ENCODE measurements at places on chromosomes 7 and 10.

DNA sequence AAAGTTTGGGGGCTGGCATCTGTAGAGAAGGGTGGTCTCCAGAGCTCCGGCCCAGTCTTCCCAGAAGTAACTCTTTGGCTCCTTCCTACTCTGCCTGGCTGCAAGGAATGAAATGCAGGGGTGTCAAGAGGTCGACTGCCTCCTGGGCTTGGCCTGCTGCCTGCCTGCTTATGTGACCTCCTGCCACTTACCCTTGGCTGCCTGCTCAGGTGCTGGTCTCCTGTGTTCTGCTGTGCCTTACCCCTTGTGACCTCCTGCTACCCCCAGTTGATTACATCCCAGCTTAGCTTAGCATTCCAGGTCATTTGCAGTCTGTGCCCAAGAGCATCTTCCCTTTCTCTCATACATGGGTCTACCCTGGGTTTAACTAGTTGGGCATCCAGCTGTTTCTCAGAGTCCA, 180.2 kb downstream of the PTPN20 start:
- no peak for DNase-seq

DNA sequence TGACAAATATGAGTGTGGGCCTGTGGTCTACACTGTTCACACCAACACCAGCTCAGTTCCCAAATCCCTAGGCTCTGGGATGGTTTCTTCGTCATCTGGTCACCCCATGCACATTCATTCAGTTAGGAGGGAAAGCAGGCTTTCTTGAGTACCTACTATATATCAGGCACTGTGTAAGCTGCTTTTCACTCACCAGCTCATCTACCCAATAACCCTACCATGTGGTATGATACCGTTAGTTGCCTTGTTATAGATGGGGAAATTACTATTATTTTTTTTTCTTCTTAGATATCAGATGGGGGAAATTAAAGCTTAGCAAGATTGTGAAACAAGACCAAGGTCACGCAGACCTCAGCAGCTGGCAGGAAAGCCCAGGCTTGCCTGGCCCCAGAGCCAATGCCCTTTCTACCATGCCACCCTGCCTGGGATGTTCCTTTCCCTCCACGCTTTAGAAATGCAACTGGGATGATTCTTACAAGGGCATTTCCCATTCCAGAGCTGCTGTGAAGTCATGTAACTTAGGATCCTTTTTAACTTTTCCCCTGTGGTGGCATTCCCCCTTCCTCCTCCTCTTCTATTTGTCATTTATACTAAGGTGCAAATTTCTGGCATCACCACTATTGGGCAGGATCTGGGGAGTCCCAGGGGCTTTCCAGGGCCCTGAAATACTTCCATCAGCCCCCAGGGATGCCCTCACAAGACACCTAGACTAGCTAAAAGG, 93.1 kb upstream of the EFCAB10 start:
- no peak for DNase-seq

GRCh38 chr7:147411096-147411495, 1179.5 kb upstream of the C7orf33 start:
- no peak for DNase-seq

DNA sequence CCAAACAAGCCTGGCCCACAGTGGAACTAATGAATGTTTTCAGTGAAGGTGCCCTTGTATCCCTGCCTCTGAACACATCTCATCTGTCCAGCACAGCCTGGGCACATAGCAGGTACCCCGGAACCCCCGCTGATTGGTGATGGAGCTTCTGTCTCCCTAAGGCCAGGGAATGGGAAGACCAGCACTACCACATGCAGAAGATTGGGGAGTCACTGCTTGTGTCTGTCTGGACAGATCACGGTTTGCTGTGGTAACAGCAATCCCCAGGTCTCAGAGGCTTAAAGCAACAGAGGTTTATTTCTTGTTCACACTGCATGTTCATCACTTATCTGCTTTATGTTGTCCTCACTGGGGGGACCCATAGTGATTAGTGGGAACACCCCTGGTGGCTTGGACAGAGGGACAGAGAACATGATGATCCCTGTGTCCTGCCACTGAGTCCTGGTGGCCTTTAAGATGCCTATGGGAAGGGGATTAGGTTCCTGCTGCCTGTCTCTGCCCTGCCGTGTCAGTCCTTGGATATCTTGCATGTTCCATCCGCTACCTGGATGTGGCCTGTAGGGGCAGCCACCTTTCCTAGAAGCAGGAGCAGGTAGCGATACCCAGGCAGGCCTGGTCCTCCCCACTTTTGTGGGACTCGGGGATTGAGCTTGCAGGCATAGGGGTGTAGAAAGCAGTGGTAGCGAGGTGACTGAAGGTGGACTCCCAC, 3.6 kb downstream of the TSPAN14 start:
- DNase-seq, result no peak

GRCh38 chr10:68284062-68285001, 47.5 kb upstream of the HNRNPH3 start:
- DNase-seq, result no peak

GRCh38 chr7:1883031-1883761, 213.1 kb downstream of the ELFN1 start:
- no peak for DNase-seq

DNA sequence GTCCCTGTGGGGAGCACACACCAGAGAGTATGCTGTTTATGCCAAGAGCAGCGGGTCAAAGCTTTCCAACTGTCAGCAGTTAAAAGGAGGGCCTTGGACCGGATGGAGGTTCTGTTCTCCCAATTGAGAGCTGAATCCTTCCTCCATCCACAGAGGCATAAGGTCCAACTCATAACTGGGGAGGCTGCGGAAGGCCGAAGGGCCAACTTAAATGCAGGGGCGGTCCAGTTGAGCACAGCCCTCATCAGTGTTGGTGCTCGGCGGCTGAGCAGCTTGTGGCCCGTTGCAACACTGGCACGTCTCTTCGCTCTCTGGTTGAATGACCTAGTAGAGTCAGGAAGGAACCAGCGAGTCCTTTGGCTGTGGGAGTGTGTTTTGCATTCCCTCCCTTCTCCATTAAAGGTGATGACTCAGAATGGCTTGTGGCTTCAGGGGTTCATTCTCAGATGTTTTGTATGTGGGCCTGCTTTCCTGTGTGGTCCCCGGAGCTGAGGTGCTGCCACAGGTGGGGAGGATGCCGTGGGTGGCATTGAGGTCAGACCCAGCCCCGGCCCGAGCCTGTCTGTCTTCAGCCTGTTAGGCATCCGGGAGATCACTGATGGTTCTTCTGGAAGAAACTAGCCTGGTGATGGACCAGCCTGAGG, 44.8 kb upstream of the DMBT1 start:
- no peak for DNase-seq

DNA sequence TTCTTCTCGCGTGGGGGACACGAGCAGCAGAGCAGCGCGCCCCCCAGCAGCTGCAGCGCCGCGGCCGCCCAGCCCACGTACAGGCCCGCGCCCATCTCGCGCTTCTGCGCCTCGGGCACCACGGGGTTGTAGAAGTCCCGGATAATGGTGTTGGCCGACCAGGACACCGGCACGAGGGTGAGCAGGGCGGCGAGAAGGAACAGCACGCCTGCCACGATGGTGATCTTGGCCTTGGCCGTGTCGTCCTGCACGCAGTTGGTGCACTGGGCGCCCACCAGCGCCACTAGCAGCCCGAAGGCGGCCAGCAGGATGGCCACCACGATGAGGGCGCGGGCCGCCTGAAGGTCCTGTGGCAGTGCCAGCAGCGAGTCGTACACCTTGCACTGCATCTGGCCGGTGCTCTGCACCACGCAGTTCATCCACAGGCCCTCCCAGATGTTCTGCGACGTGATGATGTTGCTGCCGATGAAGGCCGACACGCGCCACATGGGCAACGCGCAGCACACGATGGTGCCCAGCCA, 529 bp downstream of the CLDN3 start:
- DNase-seq, result no peak

GRCh38 chr7:2645274-2645868, 13.6 kb downstream of the TTYH3 start:
- no peak for DNase-seq

- DNase-seq, result no peak
Measured at GRCh38 chr10:102163342-102163989, 11.3 kb downstream of the NOLC1 start.

- DNase-seq, result no peak
Measured at GRCh38 chr10:105284476-105285215, 643.6 kb downstream of the SORCS3 start.

Measured in NCI-H187 (cell line).